ENCODE measurements at places on chromosomes 13 and 19. TPM values are rescaled to one million over a fixed set of nuclear protein-coding genes. Genes with fewer than 3 reads are reported as not detected.

CCDC169 gene
- total RNA-seq, result 7.0 TPM

RFPL4AL1 gene
- 1.6 TPM for total RNA-seq

CERS1 gene
- total RNA-seq, result 5.3 TPM

PRODH2 gene
- not detected for total RNA-seq
